CD4-positive, alpha-beta T cell treated with Interleukin-2 at 100 ng/mL for 4 hours (primary cell): ENCODE measurements at places on chromosomes 7 and 10.

GRCh38 chr10:69295027-69295636, 16.8 kb downstream of the HK1 start:
- no peak for DNase-seq

- no peak for DNase-seq
These were observed 161.1 kb upstream of the FRMD4A start for GRCh38 chr10:14491811-14492210.

GRCh38 chr7:153430931-153431330, 621.3 kb upstream of the DPP6 start:
- DNase-seq, result no peak

DNA sequence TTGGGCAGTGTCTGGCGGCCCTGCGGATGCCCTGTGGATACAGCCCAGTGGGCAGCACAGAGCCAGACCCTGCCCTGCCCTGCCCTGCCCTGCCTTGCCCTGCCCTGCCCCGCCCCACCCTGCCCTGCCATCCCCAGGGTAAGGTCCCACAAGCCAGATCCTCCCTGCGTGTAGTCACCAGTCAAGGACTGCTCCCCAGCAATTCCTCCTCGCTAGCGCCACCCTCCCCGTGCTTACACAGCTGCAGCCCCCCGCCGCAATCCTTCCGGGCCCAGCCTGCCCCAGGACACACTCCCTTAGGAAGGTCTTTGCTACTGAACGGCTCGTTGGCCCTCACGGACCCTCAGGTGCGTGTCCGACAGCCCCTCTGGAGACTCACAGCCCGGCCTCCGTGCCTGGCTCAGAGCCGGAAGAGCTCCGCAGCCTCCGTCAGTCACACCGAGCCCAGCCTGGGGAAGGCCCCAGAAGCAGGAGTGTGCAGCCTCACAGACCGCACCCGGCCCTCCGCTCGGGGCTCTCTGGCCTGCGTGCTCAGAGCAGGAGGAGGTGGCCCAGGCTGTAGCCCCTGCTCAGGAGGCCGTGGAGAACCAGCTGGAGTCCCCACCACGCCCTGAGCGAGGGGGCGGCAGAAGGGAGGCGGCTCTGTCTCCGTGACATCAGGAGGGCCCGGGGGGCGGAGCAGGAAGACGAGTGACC, 68.3 kb downstream of the PWWP2B start:
- DNase-seq, result no peak

- DNase-seq, result no peak
These were observed 534.0 kb downstream of the DNAJB6 start for GRCh38 chr7:157870644-157871290.

DNA sequence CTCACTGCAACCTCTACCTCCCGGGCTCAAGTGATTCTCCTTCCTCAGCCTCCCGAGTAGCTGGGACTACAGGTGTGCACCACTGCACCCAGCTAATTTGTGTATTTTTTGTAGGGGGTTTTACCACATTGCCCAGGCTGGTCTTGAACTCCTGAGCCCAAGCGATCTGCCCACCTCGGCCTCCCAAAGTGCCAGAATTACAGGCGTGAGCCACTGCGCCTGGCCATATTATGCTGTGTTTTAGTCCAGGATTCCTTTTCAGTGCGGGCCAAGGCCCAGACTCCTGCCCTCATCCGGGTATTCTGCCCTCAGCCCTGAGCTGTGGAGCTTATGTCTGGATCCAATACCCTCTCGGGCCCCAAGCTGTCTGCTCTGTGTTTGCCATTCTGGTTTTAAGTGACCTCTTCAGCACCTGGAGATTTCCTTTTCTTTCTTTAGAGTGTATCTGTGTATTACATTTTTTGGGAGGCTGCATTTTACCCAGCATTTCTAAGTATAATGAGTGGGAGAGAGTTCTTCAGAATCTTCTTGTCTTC, 114.9 kb downstream of the BUB3 start:
- no peak for DNase-seq

GRCh38 chr10:119807960-119808697, 64.5 kb downstream of the MCMBP start:
- DNase-seq, result no peak

DNA sequence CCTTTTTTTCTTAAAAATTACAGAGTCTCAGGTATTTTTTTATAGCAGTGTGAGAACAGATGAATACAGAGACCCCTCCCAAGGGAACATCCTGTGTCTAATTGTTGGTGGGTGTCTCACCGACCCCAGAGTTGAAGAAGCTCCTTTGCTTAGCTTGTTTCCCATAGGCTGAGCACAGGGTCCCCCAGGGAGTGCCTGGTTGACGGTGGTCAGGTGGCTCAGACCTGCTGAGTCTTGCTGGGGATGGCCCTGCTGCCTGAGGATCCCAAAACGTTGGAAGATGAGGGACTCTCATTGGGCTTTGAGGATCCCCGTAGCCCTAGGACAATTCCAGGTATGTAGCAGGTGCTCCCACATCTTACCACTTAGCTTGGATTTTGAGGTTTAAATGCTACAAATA, 19.5 kb downstream of the SCART1 start:
- no peak for DNase-seq

DNA sequence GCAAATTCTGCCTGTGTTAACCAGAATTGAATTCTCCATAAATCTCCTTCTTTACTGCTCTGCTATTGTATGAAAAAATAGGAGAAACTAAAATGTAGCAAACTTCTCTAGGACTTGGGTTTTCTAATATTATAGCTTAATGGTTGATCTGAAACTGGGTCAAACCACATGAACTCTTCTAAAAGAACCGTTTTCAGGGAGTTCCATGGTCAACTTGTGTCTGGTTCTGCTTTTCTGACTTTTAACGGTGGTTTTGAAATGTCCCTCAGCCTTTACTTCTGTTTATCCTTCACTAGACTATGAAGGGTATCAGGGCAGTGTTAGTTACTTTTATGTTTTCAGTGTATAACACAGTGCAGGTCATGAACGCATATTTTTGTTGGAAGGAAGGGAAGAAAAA, 242.2 kb downstream of the TSPAN12 start:
- DNase-seq, result no peak

- no peak for DNase-seq
These were observed 59.2 kb upstream of the JAZF1 start for GRCh38 chr7:28239823-28240204.
